ENCODE measurements at places on chromosomes 11 and 22. TPM values are rescaled to one million over a fixed set of nuclear protein-coding genes. Genes with fewer than 3 reads are reported as not detected.

The TMX2 gene
- 139 TPM for total RNA-seq

The MMP27 gene
- not detected for total RNA-seq

The MUC5AC gene
- not detected for total RNA-seq

DNA sequence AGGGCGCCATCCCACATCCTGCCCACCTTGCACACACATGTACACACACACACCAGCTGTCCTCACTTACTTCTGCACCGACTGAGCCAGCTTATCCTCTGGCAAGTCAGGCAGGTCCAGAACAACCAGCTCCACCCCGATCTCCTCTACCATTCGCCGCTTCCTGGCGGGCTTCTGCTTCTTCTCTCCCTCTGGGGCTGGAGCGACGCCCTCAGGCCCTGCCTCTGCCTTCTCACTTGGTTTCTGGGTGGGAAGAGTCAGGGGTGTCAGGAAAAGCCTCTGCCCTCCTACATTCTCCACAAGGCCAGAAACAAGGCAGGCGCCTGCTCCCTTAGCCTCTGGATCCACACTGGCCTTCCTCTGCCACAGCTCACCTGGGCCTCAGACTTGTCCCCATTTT, 8.4 kb downstream of the HYOU1 start:
- no peak for DNase-seq

- DNase-seq: no peak
These were observed at the start of gene MB for GRCh38 chr22:35617137-35617755. TSS of gene MB (minus strand) at chr22:35617329. CDS start at chr22:35617257, 72 bp downstream.

GRCh38 chr22:26767351-26768155, 110.2 kb downstream of the MIAT start:
- DNase-seq: no peak

- DNase-seq: no peak
These were observed 38.1 kb upstream of the LDLRAD3 start for GRCh38 chr11:35905646-35906276.

GRCh38 chr11:103499710-103500340, 390.6 kb downstream of the DYNC2H1 start:
- DNase-seq: peak; percentile 14

GRCh38 chr11:93773045-93773477, 11.0 kb upstream of the MED17 start:
- no peak for DNase-seq

DNA sequence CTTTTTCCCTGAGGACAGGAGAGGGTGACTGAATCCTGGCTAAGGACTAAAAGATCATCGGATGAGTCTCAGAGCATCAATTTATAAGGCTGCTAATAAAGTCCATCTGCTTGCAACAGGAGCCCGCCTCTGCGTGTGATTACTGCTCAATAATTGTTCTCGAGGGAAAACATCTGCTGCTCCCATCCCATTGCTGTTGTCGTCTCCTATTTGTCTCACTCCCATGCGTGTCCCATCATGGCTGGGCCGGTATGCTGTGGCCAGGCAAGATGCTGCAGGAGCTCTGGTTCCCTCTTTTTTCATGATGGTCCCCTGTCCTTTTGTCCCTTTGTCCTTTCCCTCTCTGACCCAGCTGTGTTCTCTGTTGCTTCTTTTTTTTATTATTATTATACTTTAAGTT, 121.2 kb downstream of the SPATA19 start:
- DNase-seq: no peak

DNA sequence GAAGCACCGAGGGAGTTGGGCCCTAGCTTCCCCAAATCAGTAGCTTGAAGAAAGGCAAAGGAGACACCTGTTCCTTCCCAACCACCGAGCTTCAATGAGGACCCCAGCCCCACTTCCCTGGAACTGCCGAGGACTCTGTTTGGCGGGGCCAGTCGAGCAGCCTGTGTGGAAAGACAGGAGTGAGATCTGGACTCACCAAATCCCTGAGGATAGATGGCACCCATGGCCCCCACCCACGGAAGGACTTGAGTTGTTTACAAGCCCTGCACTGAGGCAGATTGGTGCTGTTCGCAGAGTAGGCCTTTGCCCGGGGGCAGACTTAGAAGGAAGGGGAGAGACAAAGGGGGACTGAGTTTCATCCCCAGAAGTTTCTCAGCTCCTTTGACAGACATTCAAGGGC, 64.6 kb downstream of the FEZ1 start:
- no peak for DNase-seq

DNA sequence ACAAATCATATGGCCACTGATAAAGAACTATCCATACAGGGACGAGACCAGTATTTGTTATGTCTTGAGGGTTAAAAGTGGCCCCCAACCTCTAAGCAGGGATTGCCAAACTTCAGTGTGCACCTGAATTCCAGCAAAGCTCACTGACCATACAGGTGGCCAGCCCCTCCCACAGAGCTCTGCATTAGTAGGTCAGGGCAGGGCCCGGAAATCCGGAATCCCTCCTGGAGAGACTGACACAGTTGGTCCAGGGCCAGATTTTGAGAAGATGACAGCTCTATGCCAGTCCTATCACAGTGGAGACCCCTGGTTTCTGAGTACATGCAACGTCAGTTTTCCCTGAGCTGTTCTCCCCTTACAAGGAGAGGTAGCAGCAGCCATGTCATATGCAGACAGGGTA, 20.8 kb downstream of the VPS37C start:
- DNase-seq: no peak

GRCh38 chr22:29647954-29648737, 44.7 kb downstream of the NF2 start:
- no peak for DNase-seq

- no peak for DNase-seq
These were observed 1344.0 kb upstream of the RAG2 start for GRCh38 chr11:37942081-37942480.

Measured in MG63 (cell line).